ENCODE measurements at places on chromosomes 4 and X.

DNA sequence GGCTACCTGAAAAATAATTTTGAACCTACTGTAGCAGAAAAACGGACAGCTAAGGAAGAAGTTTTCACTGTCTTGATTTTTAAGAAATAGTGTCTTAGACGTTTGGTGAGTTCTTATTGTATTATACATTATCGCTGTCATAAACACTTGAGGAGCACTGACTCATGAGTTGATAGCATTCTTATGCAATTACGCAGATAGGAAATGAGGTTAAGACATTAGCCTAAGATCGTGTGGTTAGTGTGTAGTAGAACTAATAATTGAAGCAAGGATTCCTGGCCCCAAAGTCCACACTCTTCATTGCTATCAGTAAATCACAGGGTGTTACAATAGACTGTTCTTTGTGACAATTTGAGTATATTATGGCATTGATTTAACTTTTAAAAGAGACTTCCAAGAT lies 238.1 kb downstream of the ARAP2 start:
- DNase-seq, result no peak

GRCh38 chr4:56271131-56271530 lies 116.2 kb downstream of the AASDH start:
- no peak for DNase-seq

- no peak for DNase-seq
These were observed 486.5 kb upstream of the HTR2C start for GRCh38 chrX:114097427-114097826.

DNA sequence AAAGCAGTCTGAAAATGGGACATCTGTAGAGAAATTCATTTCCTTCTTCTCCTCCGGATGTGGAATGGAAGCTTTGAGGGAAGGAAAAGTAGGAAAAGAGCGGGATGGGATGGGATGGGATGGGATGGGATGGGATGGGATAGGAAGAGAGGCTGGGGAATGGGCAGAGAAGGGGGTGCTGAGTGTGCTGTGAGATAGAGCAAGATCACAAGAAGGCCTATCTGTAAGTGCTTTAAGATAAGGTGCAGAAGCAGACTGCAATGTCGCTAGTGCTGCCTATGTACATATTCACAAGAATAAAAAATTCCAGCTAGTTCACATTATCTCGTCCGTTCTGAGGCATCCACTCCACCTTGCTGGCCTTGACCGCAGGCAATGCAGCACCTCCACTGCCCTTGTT lies 86.2 kb downstream of the IRF2 start:
- no peak for DNase-seq

DNA sequence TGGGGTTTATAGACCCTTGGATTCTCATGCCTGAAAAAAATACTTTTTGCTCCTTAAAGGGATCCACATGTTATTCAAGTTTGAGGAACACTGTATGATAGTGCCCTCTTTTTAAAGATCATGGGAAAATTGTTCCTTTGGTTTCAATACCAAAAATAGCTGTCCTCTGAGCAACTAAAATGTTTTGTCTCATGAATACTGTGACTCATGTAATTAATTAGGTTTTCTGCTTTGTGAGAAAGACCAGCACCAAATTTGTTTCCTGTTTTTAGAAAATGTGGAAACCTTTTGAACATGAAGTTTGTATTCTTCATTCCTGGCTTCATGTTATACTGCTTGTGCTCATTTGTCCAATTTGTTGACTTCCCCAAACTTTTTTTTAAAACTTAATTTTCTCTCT lies 127.6 kb upstream of the SH3RF1 start:
- DNase-seq, result no peak

Measured in T-helper 17 cell (primary cell).